Left lung (tissue), 14 donors: ENCODE measurements at places on chromosomes 4 and X. TPM values are rescaled to one million over a fixed set of nuclear protein-coding genes. Genes with fewer than 3 reads are reported as not detected.

DNA sequence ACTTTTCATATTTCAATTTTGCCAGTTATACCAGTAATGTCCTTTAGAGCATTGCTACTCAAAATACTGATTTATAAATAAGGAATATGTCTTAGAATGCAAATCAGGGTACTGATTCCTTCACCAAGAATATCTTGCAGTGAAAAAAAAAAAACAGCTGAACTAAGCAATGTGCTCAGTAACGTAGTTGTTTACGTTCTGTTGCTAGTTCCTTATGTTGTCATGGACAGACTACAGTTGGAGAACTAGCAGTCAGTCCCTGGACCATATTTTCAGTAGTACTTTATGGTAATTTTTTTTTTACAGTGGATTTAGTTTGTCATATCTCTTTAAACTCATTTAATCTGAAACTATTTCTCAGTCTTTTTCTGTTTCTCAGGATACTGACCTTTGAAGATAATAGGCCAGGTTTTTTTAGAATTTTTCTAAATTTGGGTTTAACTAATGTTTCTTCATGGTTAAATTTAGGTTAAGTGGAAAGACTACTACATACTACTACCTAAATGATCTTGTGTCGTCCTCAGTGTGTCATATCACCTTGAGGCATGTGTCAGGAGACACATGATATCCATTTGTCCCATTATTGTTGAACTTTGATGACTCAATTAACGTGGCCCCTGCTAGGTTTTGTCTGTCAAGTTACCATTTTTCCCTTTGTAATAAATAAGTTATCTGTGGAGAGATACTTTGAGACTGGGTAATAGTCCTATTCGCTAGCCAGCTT lies 21.0 kb downstream of the SMARCAD1 start:
- no peaks in the 10 kb centered on the region for H3K27me3 ChIP-seq
- DNase-seq = no peak
- H3K4me3 ChIP-seq = no peak overlapping the region
- H3K27ac ChIP-seq = no peak overlapping the region
- no peaks in the 10 kb centered on the region for H3K36me3 ChIP-seq

DNA sequence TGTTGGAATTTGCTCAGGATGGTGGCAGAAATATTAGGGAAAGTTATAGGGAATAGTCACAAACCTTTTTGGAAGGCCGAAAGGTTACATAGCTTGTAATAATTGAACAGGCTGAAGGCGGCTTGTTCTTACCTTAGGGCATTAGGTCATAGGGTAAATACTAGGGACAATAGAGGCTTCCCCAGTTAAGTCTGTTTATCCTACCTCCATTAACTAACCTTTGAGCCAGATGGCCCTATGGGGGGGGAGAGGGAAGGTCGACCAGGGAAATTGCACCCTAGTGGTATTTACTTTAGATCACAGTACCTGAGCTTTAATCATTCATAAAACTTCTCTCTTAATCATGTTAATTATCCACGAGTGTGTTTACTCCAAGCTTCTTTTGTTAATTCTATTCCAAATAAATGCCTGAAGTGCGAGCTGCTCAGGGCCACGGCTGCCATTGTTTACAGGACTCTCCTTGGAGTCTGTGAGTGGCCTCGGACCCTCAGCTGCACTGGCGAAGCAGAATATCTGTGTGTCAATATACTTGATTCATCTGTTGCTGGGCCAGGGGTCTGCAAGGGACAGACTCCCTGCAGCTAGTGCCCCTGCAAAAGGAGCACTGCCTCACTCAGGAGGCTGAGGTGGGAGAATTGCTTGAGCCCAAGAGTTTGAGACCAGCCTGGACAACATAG lies 22.9 kb downstream of the PAGE2 start:
- H3K27me3 ChIP-seq = no peaks in the 10 kb centered on the region
- H3K4me3 ChIP-seq = no peak overlapping the region
- no peaks in the 10 kb centered on the region for H3K36me3 ChIP-seq
- no peak overlapping the region for H3K27ac ChIP-seq

Gene TMSB15C
- 28.6 TPM for polyA plus RNA-seq

- H3K4me3 ChIP-seq = peak overlapping the region; percentile 74
- H3K27ac ChIP-seq = peak overlapping the region; percentile 90
- H3K36me3 ChIP-seq = no peaks in the 10 kb centered on the region
- DNase-seq = peak; percentile 17
- peaks cover 7% of the 10 kb centered on the region for H3K4me1 ChIP-seq
Measured at GRCh38 chr4:183658362-183659028, 490 bp downstream of the RWDD4 start.

Gene BEND4
- 0.04 TPM for polyA plus RNA-seq

DNA sequence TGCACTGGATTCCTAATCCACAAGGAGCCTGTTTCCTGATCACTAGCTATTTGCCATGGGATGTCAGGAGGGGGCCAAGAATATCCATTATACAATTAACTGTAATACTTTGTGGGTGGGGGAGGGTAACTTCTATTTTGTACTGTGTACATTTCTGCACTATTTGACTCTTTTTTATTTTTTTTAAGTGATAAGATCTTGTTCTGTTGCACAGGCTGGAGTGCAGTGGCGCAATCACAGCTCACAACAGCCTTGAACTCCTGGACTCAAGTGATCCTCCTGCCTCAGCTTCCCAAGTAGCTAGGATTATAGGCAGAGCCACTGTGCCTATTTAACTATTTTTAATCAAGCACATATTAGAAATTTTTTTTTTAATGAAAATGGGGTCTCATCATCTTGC lies 134.1 kb downstream of the ELOVL6 start:
- no peak for DNase-seq

DNA sequence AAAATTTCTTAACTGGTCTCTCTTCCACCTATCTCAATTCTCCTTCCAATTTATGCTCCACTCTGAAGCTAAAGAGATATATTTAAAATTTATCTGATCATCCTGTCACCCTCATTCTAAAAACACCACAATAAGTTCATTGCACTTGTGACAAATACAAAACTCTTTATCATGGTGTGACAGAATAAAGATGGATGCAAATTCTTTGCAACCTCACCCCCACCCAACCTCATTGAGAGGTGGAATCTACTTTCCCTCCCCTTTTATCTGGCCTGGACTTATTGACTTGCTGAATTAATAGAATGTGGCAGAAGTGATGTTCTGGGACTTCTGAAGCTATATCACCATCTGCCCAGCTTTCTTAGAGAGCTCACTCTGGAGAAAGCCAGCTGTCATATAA lies 46.5 kb downstream of the IDS start:
- no peaks in the 10 kb centered on the region for H3K36me3 ChIP-seq
- no peak overlapping the region for H3K27ac ChIP-seq
- no peak overlapping the region for H3K4me3 ChIP-seq

GRCh38 chrX:111467896-111468295 lies 43.5 kb upstream of the SERTM2 start:
- DNase-seq = no peak
- H3K27ac ChIP-seq = no peak overlapping the region
- H3K27me3 ChIP-seq = no peaks in the 10 kb centered on the region
- no peak overlapping the region for H3K4me3 ChIP-seq

DNA sequence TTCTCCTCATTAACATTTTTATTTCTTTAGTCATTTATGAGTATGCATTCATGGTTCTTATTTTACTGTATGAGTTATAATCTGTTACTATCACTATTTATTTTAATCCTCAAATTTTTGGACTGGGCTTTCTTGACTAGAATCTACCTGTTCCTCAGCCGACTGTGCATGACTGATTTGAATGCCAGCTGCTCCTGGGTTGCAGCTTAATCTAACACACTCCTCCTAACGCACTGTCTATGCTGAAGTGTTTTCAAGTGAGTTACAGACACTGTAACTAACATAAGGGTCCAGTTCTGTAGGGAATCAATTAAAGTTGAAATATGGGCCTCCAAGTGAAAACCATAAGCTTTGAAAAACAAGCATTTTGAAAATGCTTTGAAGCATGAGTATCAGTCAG lies 137.4 kb upstream of the ARSJ start:
- no peak for DNase-seq
- H3K27me3 ChIP-seq = no peaks in the 10 kb centered on the region
- no peaks in the 10 kb centered on the region for H3K4me1 ChIP-seq
- H3K36me3 ChIP-seq = no peaks in the 10 kb centered on the region

- no peaks in the 10 kb centered on the region for H3K36me3 ChIP-seq
- DNase-seq = no peak
- no peak overlapping the region for H3K4me3 ChIP-seq
- H3K27ac ChIP-seq = no peak overlapping the region
- H3K27me3 ChIP-seq = no peaks in the 10 kb centered on the region
Measured at GRCh38 chr4:75834095-75834771, 68.0 kb downstream of the PPEF2 start.

Gene FRAS1
- polyA plus RNA-seq = 48.9 TPM

DNA sequence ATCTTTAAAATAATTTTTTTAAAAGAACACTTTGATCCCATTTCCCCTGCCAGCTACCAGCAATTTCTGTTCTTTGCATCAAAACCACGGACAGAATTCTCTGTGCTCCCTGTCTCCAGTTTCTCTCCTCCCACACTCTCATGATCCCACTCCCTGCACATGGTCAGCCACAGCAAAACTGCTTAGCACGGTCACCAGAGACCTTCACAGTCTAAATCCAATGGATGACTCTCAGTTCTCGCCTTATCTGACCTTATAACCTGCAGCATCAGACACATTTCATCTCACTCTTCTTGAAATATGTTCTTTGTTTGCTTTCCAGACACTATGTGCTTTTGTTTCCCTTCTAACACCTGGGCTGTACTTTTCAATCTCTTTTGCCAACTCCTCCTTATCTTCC lies 131.5 kb downstream of the NR3C2 start:
- H3K4me3 ChIP-seq = no peak overlapping the region
- H3K36me3 ChIP-seq = no peaks in the 10 kb centered on the region
- H3K4me1 ChIP-seq = no peaks in the 10 kb centered on the region
- H3K27me3 ChIP-seq = no peaks in the 10 kb centered on the region

DNA sequence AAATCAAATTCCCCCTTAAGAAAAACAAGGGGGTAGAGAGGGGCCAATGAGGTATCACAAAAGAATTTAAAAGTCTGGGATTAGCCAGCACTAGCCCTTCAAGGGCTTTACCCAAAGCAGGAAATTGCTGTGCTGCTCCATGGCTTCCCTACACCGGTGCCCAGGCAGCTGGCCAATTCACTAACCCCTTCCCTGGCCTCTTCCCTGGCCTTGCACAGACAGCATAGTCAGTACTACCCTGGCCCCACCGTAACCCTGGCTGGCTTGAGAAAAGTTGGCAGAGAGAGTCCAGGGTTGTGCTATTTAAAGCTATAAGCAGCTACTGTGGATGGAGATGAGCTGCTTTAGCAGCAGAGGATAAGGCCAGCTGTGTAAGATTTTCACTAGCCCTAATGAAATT lies 43.1 kb downstream of the ADAMTS3 start:
- H3K27ac ChIP-seq = no peak overlapping the region
- H3K4me1 ChIP-seq = no peaks in the 10 kb centered on the region
- no peak overlapping the region for H3K4me3 ChIP-seq
- H3K27me3 ChIP-seq = no peaks in the 10 kb centered on the region

DNA sequence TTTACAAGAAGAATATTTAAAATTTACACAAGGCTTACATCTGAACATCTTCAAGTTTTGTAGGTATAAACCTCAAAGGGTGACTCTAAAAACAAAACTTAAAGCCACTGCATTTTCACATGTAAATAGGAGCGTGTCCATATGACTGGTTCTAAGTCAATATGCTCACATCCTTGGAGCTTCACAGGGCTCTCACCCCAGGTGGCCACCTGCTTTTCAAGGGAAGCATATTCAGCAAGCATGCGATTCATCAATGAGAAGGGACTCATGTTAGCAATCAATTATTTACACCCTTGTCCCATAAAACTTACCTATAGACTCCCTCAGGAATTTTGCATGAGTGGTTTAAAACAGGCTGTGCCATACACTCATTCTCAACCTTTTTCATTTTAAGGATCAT lies 17.8 kb upstream of the KLHL34 start:
- H3K27ac ChIP-seq = no peak overlapping the region
- H3K4me1 ChIP-seq = no peaks in the 10 kb centered on the region
- DNase-seq = no peak

Gene NAA15
- polyA plus RNA-seq = 30.0 TPM

DNA sequence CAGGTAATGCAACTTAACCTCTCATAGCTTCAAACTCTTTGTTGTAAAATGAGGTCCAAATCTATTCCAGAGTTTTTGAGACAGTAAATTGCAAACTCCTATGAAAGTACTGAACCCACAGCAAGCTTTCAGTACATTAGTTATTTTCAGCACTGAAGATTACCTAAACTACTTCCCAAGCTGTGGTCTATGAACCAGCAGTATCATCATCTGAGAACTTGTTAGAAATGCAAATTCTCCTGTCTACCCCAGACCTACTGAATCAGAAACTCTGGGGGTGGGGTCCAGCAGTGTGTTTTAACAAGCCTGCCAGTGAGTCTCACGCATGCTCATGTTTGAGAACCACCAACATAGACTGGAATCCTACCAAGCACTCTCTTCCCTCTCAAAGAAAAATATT lies 5.7 kb upstream of the CASP6 start:
- no peak overlapping the region for H3K27ac ChIP-seq
- no peaks in the 10 kb centered on the region for H3K4me1 ChIP-seq
- peaks cover 23% of the 10 kb centered on the region for H3K36me3 ChIP-seq
- H3K4me3 ChIP-seq = no peak overlapping the region
- H3K27me3 ChIP-seq = no peaks in the 10 kb centered on the region

DNA sequence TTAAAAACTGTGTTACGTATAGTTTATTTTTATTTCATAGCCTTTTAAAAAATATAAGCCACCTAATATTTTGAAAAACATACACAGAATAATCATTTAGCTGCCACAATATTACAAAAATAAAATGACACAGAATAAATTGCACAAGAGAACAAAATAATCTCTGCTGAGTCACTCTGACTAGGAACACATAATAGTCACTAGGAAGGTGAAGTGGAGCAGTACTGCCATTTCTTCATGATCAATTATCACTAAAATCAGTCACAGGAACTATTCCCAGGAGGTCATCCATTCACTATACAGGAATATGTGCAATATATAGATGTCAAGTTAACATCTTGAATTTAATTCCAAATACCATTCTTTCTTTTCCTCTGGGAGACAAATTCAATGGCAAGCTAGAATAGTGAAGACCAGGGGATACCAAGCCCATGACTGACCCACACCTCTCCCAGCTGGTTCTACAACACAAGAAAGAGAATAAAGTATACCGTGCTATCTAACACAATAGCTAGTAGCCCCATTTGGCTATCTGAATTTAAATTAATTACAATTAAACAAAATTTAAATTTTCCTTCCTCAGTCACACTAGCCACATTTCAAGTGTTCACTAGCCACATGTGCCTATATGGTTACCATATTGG lies 5.9 kb downstream of the SMIM43 start:
- no peak overlapping the region for H3K27ac ChIP-seq
- no peaks in the 10 kb centered on the region for H3K4me1 ChIP-seq
- peaks cover 26% of the 10 kb centered on the region for H3K27me3 ChIP-seq
- DNase-seq = no peak
- no peaks in the 10 kb centered on the region for H3K36me3 ChIP-seq

DNA sequence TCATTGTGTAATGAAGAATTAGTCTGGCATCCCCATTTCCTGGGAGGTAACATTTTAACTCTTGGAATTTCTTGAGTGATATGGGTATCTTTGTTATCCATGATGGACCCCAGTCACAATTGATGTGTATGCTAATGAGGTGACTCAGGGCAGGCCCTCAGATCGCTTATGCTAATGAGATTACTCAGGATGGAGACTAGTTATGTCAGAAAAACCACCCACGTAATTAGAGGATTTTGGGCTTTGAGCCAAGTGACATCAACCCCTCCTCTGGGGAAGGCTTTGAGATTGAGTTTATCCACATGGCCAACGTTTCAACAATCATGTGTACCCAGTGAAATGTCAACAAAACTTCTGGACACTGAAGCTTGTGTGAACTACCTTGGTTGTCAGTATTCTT lies 772.7 kb downstream of the STPG2 start:
- no peaks in the 10 kb centered on the region for H3K27me3 ChIP-seq
- no peaks in the 10 kb centered on the region for H3K36me3 ChIP-seq
- H3K27ac ChIP-seq = no peak overlapping the region
- DNase-seq = no peak
